ENCODE measurements at places on chromosomes 6 and 20. TPM values are rescaled to one million over a fixed set of nuclear protein-coding genes. Genes with fewer than 3 reads are reported as not detected.
A peak's percentile ranks its signal among the peaks of the same experiment; 100 is the strongest.

DNA sequence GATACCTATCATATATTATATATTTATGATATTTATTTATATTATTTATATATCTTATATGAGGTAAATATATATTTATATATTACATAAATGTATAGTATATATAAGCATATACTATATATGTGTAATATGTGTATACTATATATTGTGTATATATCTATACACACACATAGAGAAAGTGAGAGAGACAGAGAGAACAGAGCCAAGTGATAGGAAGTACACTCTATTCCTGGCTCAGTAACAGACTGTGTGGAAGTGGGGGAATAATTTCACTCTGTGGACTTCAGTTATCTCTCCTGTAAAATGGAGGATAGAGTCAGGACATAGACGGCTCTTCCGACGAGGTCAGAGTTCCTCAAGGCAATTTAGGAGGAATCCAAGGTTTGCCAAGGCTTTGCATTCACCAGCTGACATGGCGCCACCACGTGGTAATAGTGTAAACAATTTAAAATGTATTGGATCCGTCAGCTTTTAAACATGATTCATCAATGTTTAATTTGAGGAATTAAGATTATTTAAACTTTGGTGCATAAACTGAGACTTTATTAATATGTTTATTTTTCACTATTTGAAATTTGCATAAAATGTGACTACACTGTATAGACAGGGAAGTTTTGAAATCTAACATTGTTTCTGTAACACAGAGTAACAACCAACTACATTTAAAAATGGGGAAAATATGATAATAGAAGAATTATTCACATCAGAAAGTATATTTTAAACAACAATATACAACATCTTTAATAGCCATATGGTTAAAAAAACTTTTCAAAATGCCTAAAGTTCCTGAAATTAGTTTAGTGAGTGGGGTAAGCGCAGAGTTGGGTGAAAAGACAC, 75.4 kb upstream of the TMEM244 start:
- peak; percentile 57 for DNase-seq

TMEM244 gene
- not detected for total RNA-seq

GRCh38 chr6:150417899-150418826, 49.4 kb downstream of the IYD start:
- peak; percentile 57 for DNase-seq

NOL7 gene
- 53.5 TPM for total RNA-seq

DNA sequence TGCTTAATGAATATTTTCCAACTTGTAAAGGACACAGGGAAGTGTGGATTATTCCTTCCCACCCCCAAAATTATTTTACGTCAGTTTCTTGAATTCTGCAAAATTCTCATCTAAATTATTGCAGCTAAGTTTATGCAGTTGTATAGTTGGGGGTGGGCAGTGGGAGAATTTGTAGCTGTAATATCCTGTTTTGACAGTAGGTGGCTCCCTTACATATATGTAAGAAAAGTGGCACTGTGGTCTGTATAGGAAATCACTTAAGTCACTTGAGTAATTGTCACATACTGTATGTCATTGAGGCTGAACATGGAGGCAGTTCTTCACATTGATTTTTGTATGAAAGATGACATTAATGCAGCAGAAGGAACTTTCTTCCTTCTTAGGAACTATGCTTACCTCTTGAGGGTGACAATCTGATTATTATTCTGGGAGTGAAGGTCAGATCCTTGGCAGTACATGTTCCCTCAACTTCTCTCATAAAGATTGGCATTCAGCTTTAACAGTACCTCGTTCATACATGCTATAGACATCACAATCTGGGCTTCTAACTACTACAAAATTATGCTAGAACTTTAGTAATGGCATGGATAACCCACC, 14.6 kb upstream of the CFAP206 start:
- DNase-seq, result peak; percentile 57

DNA sequence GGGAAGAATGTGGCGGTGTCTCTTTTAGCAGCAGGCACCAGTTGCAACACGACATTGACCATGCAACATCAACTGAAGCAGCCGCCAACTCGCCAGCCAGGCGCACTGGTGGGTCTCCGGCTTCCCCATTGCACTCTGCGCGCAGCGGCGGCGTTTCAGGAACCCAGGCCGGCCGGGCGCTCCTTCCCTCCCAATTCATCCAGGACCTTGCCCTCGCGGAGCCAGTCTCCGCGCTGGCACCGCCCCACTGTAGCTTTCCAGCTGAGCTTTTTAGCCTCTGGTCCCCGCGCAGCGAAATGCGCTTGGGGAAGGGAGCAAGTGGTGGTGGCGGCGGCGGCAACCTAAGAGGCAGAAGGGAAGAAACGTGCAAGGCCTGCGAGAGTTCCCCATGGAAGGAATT, 297.9 kb upstream of the RIMS1 start:
- DNase-seq, result no peak

ZBTB2 gene
- 23.5 TPM for total RNA-seq

GRCh38 chr6:144417681-144418080, 132.5 kb downstream of the UTRN start:
- no peak for DNase-seq

DNA sequence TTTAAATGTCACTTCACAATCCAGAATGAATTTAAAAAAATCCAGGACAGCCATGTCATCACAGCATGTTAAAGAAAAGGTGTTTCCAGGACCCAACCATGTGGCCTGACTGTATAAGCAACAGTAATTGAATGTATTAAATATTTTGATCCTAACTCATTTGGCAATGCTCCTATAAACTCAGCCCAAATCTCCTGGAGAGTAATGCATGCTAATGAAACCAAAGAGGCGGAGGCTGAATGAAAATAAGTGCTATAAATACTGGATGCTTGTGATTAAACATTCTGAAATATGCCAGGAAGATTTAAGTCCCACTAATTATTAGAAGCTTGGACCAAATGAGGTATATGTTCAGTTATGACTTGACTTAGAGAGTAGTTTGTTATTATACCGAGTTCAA, 486.8 kb downstream of the FRK start:
- DNase-seq, result no peak

GRCh38 chr6:129546702-129547101, 163.3 kb downstream of the ARHGAP18 start:
- no peak for DNase-seq

DNA sequence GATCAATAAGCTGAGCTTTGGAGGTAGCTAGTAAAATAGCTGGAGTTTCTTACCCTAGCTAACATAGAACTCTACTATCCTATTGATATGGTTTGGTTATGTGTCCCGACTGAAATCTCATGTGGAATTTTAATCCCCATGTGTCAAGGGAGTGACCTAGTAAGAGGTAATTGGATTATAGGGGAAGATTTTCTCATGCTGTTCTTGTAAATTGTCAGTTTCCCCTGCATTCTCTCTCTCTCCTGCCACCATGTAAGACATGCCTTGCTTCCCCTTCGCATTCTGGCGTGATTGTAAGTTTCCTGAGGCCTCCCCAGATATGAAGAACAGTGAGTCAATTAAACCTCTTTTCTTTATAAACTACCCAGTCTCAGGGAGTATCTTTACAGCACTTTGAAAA, 24.6 kb upstream of the SYNE1 start:
- DNase-seq, result no peak

DNA sequence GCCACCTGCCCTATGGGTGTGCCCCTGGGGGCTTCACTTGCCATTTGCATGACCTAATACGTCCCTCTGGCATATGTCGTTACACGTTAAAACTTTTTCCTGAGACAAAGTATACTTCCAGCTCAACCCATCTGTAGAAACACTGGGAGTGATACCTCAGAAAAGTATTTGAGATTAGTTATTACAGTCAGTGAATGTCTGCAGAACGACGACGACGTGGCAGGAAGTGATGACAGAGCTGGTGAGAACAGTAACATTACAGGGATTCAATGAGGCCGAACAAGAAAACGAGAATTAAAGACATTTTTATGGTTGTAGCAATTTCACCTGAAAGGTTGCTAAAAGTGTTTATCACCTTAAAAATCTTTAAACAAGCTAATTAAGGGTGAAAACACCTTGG, 40.2 kb downstream of the SASH1 start:
- no peak for DNase-seq

FERMT1 gene
- not detected for total RNA-seq

DNA sequence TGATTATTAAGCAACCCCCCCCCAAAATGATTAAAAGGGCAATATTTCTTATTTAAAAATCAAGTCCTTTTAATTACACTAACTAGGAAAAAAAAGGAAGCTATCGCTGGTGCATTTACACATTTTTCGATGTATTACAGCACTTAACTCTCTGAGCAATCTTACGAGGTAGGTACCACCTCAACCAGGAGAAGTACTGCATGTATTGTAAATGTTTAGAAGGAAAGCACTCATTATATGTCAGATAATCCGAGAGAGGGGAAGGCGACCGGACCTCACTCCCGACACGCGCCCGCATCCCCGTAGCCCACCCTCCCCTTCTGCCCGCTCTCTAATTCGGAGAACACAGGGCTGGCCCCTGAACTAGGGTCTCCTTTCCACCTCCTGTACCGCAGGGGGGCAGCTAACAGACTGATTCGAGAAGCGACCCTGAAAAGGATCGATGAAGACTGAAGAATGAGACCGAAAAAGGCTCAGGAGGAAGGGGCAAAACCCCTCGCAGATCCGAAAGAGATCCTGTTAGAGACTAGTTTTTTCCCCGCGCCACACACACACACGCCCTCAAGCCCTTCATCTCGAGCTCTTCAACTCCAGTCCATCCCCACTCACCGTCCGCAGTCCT, 337 bp downstream of the ESF1 start:
- no peak for DNase-seq

DNA sequence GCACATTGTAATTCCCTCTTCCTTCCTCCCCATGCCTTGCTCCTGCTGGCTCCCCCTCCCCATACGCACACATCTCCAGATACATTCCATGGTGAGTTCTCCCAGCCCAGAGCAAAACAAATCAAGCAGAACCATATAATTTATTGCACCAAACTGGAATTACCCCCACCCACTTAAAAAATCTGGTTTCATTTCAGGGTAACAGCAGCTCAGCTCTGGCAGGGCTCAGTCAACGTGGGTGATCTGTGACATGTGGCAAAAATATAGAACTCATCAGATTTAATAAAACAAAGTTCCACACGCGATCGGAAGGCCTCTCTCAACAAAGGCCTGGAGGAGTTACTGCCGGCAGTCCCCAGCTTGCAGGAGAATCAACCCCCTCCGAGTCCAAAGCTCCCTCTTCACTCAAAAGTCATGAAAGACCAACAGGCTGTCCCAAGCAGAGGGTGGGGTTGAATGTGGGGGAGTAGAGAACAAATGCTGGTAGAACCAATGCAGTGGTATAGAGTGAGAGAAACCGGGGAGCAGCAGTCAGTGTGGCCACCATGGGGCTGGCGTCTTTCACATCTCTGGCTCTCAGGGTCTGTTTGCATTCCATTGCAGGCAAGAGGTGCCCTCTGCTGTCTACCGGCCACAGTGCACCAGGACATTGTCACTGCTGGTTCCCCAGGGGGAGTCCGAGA, 323.3 kb upstream of the NT5E start:
- DNase-seq, result no peak

- DNase-seq, result no peak
These were observed 671 bp downstream of the CDH4 start for GRCh38 chr20:61252601-61253263.

- no peak for DNase-seq
These were observed 226.8 kb downstream of the EYA4 start for GRCh38 chr6:133467982-133468380.

FOXF2 gene
- total RNA-seq, result not detected

SCAF8 gene
- total RNA-seq, result 53.3 TPM

DNA sequence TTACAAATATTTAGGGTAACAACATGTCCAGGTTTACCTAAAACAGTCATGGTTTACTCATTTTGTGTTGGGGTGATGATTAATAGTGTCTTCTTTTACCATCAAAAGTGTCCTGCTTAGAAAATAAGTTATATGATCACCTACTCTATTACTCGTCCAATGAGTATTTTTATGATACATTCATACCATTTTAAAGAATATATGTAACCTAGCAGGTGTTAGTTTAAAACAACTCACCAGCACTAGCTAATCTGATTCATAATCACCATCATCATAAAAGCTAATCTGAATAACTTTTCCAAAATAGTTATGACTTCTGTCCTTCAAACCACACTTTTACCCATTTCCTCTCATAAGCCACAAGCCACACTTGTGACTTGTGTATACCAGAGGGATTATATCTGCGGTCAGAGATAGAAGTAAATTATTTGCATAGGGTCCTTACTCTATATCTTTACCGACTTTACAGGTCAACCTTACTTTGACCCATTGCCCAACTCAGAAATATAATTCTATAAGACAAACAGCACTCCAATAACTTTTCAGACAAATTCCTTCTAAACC, 33.3 kb upstream of the NRN1 start:
- no peak for DNase-seq

BEND6 gene
- total RNA-seq, result not detected

DNA sequence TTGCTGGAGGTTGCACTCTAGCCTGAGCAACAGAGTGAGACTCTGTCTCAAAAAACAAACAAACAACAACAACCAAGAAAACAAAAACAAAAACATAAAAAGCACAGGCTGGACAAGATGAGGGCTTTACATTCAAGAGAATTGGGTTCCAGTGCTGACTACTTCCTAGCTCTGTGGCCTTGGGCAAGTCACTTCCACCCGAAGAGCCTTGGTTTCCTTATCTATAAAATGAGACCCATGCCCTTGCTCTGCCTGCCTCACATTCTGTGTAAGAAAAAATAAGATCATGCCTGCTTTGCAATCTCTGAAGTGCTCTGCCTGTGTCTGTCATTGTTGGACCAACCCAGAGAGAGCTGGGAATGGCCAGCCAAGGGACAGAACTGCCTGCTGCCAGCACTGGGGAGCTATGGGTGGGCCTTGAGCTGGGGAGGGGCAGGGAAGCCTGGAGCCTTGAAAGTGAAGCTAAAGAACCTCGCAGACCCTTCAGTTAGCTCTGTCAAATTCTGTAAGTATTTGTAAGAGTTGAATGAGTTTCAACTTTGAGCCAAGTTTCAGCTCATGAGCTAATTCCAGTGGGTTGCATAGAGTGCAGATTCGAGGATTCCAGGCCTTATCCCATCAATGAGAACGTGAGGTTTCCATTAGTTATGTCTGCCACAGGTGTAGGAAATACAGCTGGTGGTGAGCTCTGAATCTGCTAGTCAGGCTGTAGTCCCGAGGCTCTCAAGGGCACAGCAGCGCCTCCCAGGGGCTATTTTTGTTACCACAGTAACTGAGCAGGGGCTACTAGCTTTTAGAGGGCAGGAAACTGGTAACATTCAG, 93.2 kb downstream of the DLGAP4 start:
- DNase-seq, result peak; percentile 43

Data from activated CD4-positive, alpha-beta T cell treated with anti-CD3 and anti-CD28 coated beads, Interleukin-2, amount 10 ng/mL, durations not matched to agents 7 days and 5 days (primary cell).